Fibroblast of skin of scalp (primary cell): ENCODE measurements at places on chromosomes 3 and 15.
A peak's percentile ranks its signal among the peaks of the same experiment; 100 is the strongest.

DNA sequence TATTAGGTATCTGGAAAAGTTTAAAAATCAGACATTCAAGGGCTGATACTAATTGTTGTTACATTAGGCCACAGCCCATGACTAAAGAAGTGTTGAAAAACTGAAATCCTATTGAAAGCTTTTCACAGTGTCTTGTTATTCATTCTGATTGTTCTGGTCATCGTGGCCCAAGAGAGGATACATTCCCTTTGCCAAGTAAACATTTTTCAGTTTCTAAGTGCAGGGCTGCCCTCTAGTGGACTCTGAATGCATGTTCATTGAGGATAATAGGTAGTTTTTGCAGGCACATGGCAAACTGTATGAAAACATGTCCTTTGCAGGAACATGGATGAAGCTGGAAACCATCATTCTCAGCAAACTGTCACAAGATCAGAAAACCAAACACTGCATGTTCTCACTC is 181.1 kb downstream of the MYRIP start:
- DNase-seq, result peak; percentile 54

- DNase-seq, result no peak
Measured at GRCh38 chr3:41629986-41630385, 331.9 kb downstream of the ULK4 start.

DNA sequence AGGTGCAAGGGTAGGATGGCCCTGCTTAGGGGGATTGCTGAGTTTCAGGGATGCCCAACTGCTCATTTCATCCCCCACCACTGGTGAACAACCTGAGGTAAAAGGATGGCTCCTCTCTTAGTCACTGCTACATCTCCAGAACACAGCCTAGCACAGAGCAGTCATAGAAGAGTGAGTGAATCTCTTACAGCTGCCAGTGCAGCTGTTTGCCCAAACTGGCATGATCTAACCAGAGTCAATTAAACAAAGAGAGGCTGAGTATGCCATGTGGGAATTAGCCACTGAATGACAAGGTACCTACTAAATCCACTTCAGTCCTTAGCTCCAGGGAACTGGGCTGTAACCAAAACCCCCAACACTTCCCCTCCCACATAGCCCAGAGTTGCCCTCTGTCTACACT is 6.8 kb upstream of the NCKIPSD start:
- DNase-seq, result no peak

DNA sequence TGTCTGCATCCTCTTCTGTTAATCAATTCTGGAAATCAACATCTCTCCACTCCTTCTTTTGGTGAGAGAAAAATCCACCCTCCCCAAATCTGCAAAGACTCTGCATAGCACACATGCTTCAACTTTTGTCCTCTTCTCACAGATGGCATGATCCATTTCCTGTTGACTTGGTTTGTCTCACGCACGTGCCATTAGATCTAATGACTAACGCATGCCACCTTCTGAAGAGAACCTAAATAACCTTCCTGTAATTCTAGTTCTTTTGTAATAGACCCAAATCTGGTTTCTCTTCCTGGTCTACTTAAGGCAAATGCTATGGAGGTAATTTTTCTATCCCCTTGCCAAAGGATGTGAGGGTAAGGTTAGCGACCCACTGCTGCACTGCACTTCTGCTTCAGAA is 51.0 kb upstream of the ATOSA start:
- DNase-seq, result peak; percentile 52

- DNase-seq, result no peak
Measured at GRCh38 chr3:175447521-175447920, 588.4 kb downstream of the NAALADL2 start.

DNA sequence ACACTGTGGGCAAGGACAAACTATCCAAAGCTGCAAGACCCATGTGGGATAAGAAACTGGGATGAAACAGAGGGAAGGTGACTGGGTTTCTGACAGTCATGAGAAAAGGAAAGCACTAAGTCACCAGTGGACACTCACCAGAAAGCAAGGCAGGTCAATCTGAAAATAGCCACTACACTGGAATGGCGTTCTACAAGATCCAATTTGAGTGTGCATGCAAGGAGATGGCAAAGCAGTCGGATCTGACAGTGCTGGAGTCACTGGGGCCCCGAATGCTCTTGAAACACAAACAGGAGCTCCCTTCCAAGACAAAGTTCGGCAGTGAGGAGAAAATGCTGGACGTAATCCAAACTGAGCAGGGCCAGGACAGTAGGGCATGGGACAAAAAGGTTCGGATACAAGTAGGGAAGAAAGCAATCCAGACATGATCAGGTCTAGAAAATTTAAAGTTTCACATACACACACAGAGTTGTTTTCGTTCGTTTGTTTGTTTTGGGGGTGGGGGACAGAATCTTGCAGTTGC is 95.5 kb downstream of the EOMES start:
- no peak for DNase-seq

DNA sequence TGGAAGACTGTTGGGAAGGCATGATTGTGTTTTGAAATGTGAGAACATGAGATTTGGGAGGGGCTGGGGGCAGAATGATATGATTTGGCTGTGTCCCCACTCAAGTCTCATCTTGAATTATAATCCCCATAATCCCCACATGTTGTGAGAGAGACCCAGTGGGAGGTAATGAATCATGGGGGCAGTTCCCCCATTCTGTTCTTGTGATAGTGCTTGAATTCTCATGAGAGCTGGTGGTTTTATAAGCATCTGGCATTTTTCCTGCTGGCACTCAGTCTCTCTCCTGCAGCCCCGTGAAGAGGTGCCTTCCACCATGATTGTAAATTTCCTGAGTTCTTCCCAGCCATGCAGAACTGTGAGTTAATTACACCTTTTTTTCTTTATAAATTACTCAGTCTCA is 430.5 kb downstream of the OTOL1 start:
- DNase-seq, result peak; percentile 49

DNA sequence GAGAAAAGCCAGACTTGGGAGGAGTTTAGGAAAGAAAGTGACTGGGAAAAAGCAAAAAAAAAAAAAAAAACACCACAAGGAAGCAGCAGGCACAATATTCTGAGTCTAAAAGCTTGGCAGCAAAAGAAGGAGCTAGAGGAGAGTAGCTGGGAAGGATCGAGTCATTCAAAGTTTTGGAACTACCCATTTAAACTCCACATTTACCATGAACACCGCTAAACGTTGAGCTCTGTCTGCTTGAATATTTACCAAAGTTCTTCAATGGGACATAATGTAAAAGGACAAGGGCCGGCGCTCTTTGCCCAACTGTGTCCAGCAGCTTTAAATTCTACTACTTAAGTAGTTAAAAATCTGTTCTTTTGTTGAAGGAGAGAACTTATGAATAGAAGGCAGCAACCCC is 481.9 kb downstream of the FOXP1 start:
- peak; percentile 63 for DNase-seq

DNA sequence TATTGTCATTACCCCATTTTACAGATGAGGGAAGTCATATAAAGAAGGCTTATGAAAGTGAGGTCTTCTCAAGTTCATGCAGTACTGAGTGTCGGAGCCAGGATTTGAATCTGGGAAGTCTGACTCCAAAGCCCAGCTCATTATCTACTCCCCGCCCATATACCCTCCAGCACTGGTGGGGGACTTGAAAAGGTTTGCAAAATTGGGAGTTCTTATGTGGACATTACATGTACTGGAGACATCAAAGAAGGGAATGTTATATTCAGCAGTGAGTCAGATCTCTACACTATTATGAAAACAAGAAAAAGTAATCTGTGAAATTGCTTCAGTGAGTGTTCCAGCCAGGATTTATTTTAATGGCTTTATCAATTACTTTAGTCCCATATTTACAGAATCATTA is 185.2 kb upstream of the CADPS start:
- no peak for DNase-seq

GRCh38 chr15:74295800-74296199 is 59.7 kb downstream of the CCDC33 start:
- no peak for DNase-seq

DNA sequence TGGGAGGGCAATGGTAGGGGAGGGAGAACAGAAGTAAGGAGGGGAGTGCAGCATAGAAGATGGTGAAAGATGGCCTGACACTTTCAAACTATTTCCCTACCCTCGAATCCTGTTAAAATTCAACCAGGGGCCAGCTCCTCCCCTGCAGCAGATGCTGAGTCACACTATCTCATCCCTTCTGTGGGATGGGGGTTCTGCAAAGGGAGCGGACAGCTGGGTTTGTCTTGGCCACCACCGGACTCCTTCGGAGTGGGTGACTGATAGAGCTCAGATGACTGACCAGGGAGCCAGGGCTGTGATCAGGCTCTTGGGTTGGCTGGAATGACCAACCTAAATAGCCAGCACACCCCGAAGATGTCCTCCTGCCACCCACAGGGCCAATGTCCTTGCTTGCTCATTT is 33.6 kb upstream of the TMCC1 start:
- no peak for DNase-seq

GRCh38 chr15:93709708-93710107 is 521.7 kb upstream of the MCTP2 start:
- no peak for DNase-seq

- DNase-seq, result no peak
Measured at GRCh38 chr3:152226176-152226575, 42.6 kb upstream of the MBNL1 start.

DNA sequence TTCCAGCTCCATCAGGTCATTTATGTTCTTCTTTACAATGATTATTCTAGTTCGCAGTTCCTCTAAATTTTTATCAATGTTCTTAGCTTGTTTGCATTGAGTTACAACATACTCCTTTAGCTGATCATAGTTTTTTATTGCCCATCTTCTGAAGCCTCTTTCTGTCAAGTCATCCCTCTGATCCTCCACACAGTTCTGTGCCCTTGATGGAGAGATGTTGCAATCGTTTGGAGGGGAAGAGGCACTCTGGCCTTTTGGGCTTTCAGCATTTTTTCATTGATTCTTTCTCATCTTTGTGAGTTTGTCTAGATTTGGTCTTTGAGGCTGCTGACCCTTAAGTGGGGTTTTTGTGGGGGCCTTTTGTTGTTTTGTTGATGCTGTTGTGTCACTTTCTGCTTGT is 234.6 kb upstream of the CBLB start:
- no peak for DNase-seq

DNA sequence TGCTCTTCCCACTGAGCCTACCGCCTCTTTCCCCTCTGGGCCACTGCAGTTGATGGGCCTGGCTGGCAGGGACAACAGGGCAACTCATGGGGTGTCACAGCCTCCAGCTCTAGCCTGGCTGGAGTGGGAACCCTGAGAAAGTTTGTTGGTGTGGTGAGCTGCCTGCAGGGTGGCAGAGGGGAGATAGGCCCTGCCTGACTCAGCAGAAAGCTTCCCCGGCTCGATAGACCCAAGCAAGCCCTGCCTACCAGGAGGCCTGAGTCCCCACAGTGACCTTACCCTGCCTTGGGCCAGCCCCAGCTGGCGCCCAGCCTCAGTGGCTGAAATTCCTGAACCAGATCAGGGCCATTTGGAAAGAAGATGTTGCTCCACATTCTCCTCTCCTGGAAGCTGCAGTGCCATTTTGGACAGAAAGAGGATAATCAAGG is 29.4 kb downstream of the ABTB1 start:
- DNase-seq, result no peak

DNA sequence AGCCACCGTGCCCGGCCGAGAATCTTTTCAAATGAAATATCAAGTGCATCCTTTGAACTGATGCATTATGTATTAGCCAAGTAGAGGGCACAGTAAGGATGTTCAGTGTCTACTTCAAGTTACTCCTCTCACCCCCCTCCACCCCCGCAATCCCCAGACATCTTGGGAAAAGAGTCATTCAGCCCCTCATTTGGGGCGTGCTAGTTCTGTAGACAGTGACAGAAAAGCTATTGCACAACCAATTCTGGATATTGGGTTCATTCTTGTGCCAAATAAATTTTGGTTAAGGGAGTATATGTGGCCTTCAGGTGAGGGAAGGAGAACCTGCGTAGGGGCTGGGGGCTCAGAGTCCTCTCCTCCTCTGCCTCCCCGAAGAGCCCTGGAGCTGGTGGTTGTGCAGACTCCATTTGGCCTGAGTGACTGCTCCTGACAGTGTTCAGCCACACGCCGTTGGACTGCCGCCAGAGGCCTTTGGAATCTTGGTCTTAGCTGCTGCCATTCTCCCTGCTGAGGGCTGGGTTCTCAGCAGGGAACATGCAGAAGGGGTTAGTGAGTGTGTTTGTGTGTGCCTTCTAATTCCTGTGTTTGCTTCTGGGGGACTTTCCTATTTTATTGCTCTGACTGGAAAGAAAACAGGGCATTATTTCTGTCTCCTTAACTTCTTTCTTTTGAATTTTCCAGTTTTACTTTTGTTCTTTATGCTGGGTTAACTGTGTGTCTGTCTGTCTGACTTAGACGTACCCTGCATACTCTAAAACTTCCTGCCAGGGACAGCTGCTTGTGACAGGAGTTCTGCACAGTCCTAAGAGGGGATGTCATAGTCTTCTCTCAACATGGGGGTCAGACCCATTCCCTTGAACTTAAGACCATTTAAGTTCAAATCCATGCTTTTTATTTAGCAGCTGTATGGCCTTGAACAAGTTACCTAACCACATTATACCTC is 21.0 kb downstream of the RARB start:
- peak; percentile 98 for DNase-seq

GRCh38 chr15:41483519-41483918 is 10.2 kb upstream of the ITPKA start:
- no peak for DNase-seq

DNA sequence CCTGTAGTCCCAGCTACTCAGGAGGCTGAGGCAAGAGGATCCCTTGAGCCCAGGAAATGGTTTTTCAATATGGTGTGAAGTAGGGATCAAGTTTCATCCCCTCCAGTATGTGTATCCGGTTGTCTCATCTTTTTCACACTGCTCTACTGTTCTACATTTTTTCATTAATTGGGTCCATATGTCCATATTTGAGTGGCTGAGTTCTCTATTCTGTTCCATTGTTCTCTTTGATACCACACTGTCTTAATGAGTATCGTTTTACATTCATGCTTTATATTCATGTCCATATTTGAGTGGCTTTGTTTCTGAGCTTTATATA is 81.6 kb upstream of the LRRFIP2 start:
- peak; percentile 75 for DNase-seq

DNA sequence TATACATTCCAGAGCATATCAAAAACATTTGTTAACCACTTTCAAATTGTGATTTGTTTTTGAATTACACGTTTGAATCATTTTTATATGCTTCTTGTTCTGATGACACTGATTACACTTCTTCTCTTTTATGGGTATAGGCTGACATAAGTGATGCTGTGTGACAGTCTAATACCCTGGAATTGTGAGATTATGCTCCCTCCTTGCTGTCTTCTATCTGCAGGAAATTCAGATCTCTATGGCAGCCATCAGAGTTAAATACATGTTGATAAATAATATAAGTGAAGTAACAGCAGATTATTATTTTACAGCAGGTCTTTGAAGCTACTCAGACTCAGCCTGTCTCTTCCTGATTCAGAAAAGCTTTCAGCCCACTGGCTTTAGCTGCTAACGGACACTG is 248.9 kb downstream of the ZMAT3 start:
- DNase-seq, result no peak
